ENCODE measurements at places on chromosomes 2 and 18. TPM values are rescaled to one million over a fixed set of nuclear protein-coding genes. Genes with fewer than 3 reads are reported as not detected.

Gene ATP5F1A
- 194 TPM for total RNA-seq

DNA sequence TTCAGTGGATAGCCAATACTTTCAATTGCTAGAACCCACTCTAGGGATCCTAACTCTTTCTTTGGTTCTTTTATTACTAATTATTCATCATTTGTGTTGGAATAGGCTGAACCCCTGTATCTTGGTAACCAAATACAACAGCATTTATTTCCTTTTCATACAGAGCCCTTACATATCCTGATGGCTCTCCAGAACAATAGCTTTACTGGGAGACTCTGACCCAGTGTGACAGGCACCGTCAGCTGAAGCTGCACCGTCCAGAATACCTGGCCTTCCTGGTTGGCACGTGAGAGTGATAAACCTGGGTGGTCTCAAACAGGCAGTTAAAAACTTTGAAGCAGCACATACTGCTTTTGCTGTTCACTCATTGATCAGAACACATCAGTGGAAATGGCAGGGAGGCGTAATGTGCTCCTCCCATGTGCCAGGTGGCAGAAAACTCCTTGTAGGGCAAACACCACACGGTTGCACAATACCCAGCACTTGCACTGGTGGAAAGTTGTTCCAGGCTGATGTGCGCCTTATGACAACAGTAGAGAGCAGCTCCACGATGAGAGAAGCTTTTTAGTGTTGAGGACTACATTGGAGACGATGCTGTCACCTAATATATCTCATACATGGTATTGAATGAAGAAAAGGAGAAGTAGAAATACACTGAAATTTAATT lies 456.2 kb downstream of the PARD3B start:
- no peaks in the 10 kb centered on the region for H3K27me3 ChIP-seq
- no peaks in the 10 kb centered on the region for H3K36me3 ChIP-seq
- H3K4me3 ChIP-seq = no peak overlapping the region
- no peak for DNase-seq

Gene POLR1B
- 19.7 TPM for total RNA-seq

DNA sequence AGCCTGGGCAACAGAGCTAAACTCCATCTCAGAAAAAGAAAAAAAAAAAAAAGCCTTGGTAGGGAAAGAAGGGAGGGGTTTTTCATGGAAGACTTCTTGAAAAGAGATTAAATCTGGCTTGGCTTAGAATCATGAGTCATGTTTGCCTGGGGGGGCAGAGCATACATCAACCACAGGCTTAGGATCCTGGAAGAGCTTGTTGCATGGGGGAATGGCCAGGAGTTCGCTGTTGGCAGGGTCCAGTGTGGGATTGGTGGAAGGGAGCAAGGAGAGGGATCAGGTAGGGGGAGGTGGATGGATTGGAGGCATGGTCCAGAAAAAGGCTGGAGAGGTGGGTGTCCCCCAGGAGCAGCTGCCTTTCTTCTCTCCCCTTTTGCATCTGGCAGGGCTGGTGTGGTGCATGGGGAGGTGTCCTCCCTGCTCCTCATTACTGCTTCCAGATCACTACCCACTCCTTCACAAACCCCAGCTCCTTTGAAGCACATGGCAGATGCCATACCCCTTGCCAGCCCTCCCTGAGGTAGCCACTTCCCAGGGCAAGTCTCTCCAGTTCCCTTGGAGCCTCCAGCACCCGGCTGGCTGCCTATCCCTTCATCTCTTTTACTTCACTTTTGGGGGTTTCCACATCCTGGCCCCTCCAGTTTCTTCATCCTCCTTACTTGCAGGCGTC lies 2.5 kb downstream of the ARMC9 start:
- H3K4me1 ChIP-seq = no peaks in the 10 kb centered on the region
- H3K4me3 ChIP-seq = no peak overlapping the region
- no peak for DNase-seq
- peaks cover 4% of the 10 kb centered on the region for H3K36me3 ChIP-seq
- H3K27ac ChIP-seq = no peak overlapping the region

DNA sequence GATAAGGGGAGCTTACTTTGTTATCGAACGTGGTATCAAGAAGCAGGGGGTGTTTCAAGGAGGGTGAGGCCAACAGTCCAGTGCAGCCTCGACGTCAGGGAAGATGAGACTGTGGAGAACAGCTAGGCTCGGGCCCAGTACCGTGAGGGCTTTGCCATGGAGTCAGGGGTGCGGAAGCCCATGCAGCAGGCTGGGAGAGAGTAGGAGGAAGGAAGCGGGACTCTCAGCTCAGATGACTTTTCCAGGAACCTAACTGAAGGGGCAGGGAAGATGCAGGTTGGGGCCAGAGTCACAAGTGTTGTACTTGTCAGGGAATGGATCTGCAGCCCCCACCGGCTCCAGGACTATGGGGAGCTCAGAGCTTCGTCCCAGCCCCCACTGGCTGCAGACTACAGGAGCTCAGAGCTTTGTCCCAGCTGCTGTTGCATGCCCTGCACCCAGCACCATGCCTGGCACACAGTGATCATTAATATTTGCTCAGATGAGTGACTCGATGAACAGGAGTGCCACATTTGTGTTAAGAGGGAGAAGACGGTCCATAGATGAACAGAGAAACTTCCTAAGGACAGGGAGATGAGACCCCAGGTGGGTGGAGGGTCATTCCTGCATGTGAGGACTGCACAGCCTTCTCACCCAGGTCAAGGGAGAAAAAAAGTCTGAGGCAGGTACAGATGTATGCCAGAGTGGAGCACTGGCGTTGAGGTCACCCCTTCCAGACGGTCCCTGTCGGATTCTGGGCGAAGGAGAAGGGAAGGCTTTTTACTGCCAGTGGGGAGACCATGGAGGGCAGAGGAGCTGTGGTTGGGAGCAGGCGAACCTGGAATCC lies 36.4 kb downstream of the PTGR3 start:
- H3K36me3 ChIP-seq = no peaks in the 10 kb centered on the region
- H3K4me3 ChIP-seq = no peak overlapping the region
- H3K4me1 ChIP-seq = no peaks in the 10 kb centered on the region
- H3K27ac ChIP-seq = no peak overlapping the region

- no peak overlapping the region for H3K27ac ChIP-seq
- H3K4me3 ChIP-seq = no peak overlapping the region
- DNase-seq = no peak
- no peaks in the 10 kb centered on the region for H3K27me3 ChIP-seq
- H3K4me1 ChIP-seq = no peaks in the 10 kb centered on the region
- H3K36me3 ChIP-seq = no peaks in the 10 kb centered on the region
These were observed 40.6 kb upstream of the PGAP1 start for GRCh38 chr2:196967116-196967515.

Gene SIX2
- not detected for total RNA-seq

DNA sequence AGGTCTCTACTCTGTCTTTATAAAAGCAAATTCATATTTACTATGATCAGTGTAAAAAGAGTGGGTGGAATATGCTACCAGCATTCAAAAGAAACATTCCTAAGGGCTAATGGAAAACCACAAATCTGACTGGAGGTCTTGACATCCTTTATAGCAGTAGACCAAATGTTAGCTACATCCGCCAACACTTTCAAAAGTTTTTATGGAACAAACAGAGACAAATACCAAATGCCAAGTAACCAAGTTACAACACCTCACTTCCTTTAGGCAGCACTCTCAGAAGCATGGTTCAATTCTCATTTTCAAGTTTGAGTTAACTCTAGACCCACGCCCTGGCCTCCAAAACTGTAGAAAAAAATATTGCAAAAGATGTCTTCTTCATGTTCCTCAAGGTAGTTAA lies 78.3 kb upstream of the SETBP1 start:
- H3K4me3 ChIP-seq = no peak overlapping the region
- no peak overlapping the region for H3K27ac ChIP-seq
- DNase-seq = no peak
- no peaks in the 10 kb centered on the region for H3K36me3 ChIP-seq
- no peaks in the 10 kb centered on the region for H3K4me1 ChIP-seq

- peaks cover 1% of the 10 kb centered on the region for H3K27me3 ChIP-seq
These were observed 934 bp downstream of the ZNF804A start for GRCh38 chr2:184599054-184599871.

Gene ZNF521
- not detected for total RNA-seq

DNA sequence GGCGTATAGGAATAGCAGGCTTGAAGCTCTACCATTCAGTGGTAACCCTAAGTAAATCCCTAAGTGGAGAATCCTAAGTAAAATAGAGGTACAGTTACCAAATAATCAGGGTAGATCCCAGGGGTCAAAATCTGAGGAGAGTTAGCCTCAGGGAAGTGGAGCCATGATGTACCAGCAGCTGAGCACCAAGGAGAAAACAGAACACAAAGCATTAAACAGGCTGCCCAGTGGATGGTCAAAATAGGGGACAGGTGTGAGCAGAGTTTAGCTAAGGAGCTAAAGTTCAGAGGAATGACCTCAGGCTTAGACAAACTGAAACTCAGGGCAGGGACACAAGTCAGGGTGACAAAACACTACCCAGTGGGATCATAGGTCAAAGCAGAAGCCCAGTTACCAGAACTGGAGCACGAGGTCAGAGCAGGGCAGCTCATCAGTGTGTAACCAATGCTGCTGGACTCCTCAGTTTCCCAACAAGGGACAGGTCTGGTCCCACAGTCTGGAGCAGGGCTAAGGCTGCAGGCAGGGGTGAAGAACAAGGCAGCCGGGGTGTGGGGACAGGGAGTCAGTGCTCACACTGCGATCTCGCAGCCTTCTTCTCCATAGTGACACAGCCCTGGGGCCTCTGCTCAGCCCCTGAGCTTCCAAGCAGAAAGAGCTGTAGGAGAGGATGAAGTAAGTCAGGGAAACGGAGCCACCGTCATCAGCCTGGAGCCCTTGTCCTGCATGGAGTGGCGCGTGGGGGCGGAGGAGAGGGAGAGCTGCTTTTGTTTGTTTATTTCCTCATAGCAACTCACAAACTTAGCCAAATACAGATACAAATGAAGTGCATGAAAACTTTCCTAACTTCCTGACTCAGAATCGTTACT lies 264.0 kb downstream of the MREG start:
- DNase-seq = no peak
- no peak overlapping the region for H3K27ac ChIP-seq
- H3K4me3 ChIP-seq = no peak overlapping the region
- no peaks in the 10 kb centered on the region for H3K4me1 ChIP-seq
- no peaks in the 10 kb centered on the region for H3K27me3 ChIP-seq

GRCh38 chr2:12651641-12652040 lies 65.1 kb upstream of the TRIB2 start:
- no peak for DNase-seq
- no peak overlapping the region for H3K4me3 ChIP-seq
- no peaks in the 10 kb centered on the region for H3K36me3 ChIP-seq
- H3K27me3 ChIP-seq = no peaks in the 10 kb centered on the region

Gene DSEL
- total RNA-seq = 0.93 TPM

- no peak overlapping the region for H3K27ac ChIP-seq
- DNase-seq = no peak
- H3K4me1 ChIP-seq = no peaks in the 10 kb centered on the region
- no peak overlapping the region for H3K4me3 ChIP-seq
- no peaks in the 10 kb centered on the region for H3K36me3 ChIP-seq
- peaks cover 3% of the 10 kb centered on the region for H3K27me3 ChIP-seq
These were observed 3.4 kb upstream of the CYP1B1 start for GRCh38 chr2:38079116-38080052.

DNA sequence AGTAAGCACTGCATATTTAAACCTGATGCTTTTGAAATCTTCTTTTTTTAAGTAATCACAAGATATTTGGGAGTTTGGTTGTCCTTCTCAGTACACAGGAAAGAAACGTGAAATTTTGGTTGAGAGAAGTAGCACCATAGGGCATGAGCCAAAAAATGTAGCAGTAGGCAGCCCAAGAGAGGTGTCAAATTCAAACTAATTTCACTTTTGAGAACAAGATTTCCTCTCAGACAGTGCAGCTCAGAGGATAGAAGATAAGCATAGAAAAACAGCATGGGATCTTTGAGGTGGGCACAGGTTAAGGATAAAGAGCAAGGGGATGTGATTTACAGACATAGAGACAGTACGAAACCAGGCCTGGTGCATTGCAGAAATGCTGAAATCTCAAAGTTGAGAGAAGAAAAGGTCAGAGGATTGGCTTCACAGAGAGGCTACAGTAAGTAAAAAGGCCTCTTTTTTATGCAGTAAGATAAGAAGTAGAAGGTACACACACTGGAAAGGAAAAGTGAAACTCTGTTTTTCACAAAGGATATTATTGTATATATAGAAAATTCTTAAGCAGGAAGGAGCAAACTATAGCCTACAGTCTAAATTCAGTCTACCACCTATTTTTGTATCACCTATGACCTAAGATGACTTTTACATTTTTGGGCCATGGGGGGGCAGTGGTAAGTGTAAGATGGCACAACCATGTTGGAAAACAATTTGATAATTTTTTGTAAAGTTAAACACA lies 89.8 kb downstream of the PKP4 start:
- no peaks in the 10 kb centered on the region for H3K4me1 ChIP-seq
- no peaks in the 10 kb centered on the region for H3K36me3 ChIP-seq
- H3K27me3 ChIP-seq = no peaks in the 10 kb centered on the region
- H3K27ac ChIP-seq = no peak overlapping the region
- H3K4me3 ChIP-seq = no peak overlapping the region
- DNase-seq = no peak

Gene TFCP2L1
- total RNA-seq = not detected

DNA sequence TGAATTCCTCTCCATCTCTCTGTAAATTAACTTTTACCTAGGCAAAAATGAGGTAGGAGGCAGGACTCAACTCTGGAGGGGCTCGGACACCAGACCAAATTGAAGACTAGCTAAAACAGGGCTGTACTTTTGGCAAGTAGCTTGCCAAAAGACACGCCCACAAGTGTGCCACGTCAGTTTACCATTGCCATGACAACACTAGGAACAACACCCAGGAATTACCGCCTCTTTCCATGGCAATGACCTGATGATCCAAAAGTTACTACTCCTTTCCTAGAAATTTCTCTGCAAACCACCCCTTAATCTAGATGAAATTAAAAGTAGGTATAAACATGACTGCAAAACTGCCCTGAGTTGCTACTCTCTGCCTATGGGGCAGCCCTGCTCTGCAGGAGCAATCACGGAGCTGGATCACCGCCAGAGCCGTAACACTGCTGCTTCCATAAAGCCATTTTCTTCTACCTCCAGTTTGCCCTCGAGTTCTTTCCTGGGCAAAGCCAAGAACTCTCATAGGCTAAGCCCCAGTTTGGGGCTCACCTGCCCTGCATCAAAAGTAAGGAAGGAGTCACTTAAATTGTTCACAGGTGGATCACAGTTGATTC lies 66.0 kb upstream of the FAM136A start:
- no peak overlapping the region for H3K27ac ChIP-seq
- H3K27me3 ChIP-seq = no peaks in the 10 kb centered on the region
- no peak for DNase-seq
- no peak overlapping the region for H3K4me3 ChIP-seq

GRCh38 chr2:88545118-88545517 lies 82.1 kb downstream of the EIF2AK3 start:
- H3K4me1 ChIP-seq = no peaks in the 10 kb centered on the region
- no peaks in the 10 kb centered on the region for H3K27me3 ChIP-seq
- H3K36me3 ChIP-seq = no peaks in the 10 kb centered on the region
- no peak for DNase-seq
- H3K27ac ChIP-seq = no peak overlapping the region
- H3K4me3 ChIP-seq = no peak overlapping the region

Data from naive thymus-derived CD4-positive, alpha-beta T cell (primary cell).